ENCODE measurements at places on chromosomes 4 and X.
A peak's percentile ranks its signal among the peaks of the same experiment; 100 is the strongest.

DNA sequence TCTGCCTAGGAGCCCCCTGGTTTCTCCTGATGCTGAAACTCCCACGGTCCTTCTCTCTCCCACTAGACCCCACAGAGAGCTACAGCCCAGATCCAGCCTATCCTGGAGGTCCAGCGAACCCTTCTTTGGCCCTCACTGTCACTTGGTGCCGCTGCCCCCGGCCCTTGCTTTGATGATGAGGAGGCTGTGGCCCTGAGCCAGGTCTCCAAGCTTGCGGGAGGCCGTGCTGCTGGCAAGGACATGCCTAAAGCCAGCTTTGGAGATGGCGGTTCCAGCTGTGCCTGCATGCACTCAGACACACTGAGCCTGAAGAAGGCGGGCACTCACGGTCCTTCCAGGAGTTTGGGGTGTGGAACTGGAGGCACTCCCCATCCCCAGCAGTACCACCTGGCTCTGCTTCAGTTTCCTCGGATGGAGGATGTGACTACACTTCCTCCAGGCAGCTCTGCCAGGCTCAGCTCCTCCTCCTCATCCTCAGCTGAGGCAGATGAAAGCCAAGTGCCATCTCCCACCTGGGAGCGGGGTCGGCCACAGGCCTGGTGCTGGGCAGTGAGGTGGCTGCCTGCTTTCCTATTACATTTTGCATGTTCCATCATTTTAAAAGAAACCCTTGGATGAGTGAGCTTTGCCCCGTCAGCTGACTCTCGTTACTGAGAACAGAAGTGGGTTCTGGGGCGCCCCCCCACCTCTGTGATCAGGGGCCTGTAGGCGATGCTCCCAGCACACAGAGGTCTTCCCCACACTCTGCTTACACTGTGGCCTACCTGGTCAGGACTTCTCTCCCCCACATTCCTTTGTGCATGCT is 9.0 kb downstream of the TNIP2 start:
- no peak for DNase-seq

GRCh38 chrX:17563076-17563475 is 174.2 kb upstream of the SCML1 start:
- no peak for DNase-seq

DNA sequence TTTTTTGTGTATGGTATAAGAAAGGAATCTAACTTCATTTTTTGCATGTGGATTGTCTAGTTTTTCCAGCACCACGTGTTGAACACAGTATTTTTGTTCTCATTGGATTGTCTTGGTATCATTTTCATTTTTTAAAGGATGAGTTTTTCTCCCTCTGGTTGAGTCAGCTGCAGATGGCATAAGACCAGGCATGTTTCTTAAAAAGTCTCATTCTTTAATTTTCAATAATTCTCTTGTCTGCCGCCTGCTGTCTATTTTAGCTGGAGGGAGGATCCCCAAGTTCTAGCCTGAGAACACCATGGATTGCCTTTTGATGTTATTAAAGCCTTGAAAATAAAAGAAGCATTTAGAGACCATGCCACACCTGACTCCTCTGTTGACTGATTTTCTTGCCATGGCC is 263.8 kb downstream of the ARHGAP24 start:
- DNase-seq: no peak

DNA sequence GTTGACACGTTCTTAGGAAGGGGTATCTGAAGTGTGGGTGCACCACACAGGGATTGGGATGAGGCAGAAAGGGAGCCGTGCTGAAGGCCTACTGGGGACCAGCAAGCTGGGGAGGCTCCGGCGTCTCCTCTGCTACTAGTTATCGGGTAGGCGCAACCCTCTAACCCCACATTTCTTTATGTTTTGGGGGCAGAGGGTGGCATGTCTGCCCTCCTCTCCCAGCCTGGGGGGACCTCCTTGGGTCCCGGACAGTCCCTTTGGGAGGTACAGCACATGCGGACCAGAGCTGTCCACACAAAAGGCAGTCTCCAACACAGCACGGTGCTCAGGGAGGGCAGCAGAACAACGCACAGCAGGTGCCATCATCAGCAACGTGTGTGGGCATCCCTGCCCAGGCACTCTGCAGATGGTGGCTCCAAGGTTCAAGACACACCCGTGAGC is 33.2 kb downstream of the WDR1 start:
- no peak for DNase-seq

DNA sequence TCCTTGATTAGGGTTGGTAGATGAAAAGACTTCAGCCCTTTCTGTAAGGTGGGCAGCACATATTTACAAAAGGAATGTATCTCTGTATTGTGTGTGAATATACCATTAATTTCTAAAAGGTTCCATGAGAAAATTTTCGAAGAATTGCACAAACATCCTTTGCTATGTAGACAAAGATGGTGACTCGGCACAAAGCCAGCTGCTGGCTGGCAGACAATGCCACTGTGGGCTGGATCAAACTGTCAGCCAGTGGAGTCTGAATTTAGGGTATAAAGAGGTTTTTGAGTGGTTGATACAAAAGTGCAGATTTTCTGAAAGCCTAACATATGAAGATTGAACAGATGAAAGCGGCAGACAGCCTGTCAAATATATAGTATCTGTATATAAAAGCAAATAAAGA is 5.6 kb upstream of the TXK start:
- peak; percentile 34 for DNase-seq

- no peak for DNase-seq
These were observed 153.2 kb upstream of the FRG1 start for GRCh38 chr4:189787216-189788031.

DNA sequence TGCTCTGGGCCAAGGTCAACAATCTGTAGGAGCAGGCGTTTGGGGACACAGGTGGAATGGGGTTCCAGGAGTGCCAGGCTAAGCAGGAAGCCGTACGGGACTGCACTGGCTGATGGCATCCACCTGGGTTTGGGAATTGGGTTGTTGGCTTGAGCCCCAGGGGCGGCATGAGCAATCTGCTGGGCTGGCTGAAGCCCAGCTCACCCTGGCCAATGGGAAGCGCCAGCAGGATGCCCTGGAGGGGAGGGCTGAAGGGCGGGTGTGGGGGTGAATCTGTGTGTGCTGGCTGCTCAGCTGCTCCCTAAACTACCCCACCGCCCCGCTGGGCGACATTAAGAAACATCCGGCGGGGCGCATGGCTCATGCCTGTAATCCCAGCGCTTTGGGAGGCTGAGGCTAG is 8.9 kb upstream of the RGS12 start:
- no peak for DNase-seq

DNA sequence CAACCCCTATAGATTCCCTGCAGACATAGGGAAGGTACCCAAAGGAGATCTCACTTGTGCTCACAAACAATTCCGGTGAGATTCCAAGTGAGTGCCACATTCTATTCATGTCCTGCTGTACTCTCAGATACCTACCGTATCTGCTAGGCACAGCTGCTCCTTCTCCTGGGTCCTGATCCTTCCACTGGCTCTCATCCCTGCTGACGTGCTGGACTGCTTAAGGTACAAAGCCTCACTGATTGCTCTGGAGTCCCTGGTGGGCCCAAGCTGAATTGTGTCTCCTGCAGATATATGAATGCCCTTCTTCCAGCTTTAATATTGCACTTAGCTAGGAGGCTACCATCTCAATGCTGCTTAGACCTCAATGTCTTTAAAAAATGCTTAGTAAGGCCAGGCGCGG is 2.4 kb downstream of the TCEAL1 start:
- DNase-seq: no peak

GRCh38 chrX:125894947-125895346 is 271.1 kb downstream of the DCAF12L2 start:
- no peak for DNase-seq

- DNase-seq: no peak
These were observed 3.2 kb upstream of the TIGD2 start for GRCh38 chr4:89108091-89108490.

GRCh38 chr4:2712261-2712842 is 43.8 kb downstream of the TNIP2 start:
- no peak for DNase-seq

GRCh38 chr4:37623940-37624339 is 62.2 kb downstream of the RELL1 start:
- no peak for DNase-seq

DNA sequence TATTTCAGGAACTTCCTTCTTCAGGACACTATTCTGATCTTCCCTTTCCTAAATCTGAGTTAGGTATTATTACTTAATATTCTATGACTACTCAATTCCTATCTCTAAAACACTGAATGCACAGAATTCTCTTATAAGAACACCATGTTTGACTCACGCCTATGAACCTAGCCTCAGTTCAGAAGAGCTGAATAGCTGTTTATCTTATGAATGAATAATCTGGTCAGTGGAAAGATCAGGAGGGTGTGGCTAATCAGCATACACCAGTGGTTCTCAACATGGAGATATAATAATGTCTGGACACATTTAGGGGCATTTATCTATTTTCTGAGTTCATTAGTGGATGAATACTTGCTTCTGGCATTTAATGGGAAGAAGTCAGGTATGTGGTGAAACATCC is 24.2 kb downstream of the EPHA5 start:
- no peak for DNase-seq

DNA sequence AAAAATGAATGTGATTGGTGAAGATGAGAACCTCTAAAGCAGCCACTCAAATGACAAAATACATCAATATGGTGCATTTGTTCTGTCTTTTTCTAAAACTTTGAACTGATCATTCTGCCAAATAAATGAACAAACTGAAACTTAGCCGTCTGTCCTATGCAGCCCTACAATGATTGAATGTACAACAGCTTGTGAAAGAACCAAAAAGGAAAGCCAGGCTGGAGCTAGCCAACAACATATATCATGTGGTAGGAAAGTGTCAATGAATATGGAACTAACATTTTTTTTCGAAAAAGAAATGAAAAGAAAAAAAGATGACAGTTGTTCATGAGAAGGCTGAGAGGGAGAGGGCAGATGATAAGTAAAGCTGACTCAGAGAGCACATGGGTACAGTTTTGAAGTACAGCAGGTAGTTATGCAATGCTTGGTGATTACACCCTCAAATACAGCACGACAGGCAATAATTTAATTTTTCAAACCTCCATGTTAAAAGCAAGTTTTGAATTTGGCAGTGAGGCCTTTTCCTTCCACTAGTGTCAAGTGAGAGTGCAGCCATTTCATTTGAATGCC is 21.2 kb upstream of the SLC7A11 start:
- DNase-seq: no peak

GRCh38 chrX:121052122-121052521 is 4.7 kb downstream of the GLUD2 start:
- no peak for DNase-seq

- no peak for DNase-seq
These were observed 142.8 kb downstream of the PJA1 start for GRCh38 chrX:69022430-69022829.

GRCh38 chrX:49089553-49089952 is 9.9 kb upstream of the WDR45 start:
- DNase-seq: no peak

DNA sequence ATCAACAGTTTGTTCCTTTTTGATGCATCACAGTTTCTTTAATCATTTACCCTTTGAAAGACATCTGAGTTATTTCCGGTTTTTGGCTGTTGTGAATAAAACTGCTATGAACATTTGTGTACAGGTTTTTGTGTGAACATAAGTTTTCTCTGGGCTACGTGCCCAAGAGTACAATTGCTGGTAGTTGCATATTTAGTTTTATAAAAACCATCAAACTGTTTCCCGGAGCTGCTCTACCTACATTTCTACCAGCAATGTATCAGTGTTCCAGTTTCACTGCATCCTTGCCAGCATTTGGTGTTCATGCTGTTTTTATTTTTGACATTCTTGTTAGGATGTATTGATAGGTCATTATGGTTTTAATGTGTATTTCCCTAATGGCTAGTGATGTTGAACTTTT is 17.3 kb downstream of the KDM6A start:
- no peak for DNase-seq

DNA sequence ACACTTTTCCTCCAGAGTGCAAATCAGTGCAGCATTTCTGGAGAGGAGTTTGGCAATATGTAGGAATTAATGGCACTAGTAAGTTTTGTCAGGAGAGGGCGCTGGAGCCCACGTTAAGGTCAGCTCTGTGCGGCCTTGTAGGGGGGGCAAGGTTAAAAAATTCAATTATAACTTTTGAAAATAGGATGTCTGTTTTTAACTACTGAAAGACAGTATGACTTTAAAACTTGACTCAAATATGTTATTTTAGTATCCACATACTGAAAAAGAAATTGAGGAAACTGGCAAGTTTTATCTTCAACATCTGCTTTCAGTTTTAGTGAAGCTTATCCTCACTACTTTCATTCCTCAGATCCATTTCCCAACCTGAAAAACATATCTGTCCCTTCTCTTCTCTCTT is 30.9 kb upstream of the HSD17B13 start:
- peak; percentile 11 for DNase-seq

DNA sequence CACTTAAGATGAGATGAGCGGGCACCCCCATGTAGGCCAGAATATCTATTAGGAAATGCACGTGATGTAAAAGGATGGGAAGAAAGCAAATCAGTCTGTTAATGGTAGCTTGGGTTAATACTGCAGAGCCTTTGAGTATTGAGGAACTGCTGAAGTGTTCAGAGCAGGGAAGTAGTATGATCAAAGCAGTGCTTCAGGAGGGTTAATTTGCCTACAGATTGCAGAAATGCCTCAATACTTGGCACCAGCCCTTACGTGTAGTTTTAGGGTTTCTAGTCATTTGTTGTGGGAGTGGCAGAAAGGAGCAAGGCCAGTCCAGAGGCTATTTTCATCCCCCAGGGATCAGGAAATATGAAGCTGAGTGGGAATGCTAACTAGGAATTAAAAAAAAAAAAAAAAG is 19.7 kb downstream of the ZFX start:
- no peak for DNase-seq

GRCh38 chr4:177308847-177309521 is 690 bp upstream of the NEIL3 start:
- no peak for DNase-seq

GRCh38 chr4:152357206-152357605 is 178.7 kb downstream of the FBXW7 start:
- no peak for DNase-seq

GRCh38 chr4:69594382-69594781 is 45.1 kb downstream of the UGT2A2 start:
- DNase-seq: no peak

GRCh38 chrX:129043138-129043537 is 480.2 kb downstream of the SMARCA1 start:
- DNase-seq: no peak

DNA sequence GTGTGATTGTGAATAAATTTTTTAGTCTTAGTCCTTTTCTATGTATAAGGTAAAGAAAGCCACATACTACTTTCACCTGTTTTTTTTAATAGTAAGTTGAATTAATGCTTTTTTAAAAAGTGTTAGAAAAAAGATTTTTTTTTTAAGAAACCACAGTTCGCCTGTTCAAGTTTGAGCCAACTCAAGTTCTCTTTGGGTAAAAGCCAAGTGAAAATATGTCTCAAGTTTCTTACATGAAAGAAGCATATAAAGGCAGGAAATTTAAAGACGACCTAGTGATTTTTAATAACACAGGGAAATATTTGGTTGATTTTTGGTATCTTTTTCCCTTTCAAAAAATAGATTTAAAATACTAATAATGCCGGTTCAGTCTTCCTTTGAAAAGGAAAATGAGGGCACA is 369.9 kb upstream of the NR3C2 start:
- no peak for DNase-seq

All from T follicular helper cell (primary cell).